AG08395 (cell line): ENCODE measurements at places on chromosomes 16 and 17.

DNA sequence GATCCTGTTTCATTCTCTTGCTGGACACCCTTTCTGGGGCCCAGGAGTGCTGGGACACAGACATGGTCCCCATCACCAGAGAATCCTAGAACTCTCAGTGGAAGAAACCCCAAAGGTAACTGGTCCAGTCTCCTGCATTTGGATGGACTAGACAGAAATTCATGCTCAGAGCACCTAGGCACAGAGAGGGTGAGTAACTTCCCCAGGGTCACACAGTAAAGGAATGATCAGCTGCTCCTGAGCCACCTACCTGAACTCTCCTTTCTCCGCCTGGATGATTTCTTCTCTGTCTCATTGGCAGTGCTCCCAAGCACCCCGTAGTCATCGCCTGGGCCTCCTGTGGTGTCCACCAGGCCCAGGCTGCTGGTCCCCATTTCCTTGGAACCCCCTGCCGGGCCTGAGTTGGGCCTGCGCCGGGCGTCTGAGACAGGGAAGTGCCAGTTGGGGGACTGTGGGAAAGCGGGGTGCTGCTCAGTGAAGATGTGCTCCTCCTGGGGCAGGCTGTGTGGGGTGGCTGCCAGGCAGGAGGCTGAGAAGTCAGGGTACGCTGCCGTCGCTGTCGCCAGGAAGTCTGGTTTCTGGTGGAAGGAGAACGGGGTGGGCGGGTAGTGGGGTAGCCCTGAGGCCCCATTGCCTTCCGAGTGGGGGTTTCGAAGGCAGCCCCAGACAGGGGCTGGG is 767 bp downstream of the MEOX1 start:
- DNase-seq = no peak

DNA sequence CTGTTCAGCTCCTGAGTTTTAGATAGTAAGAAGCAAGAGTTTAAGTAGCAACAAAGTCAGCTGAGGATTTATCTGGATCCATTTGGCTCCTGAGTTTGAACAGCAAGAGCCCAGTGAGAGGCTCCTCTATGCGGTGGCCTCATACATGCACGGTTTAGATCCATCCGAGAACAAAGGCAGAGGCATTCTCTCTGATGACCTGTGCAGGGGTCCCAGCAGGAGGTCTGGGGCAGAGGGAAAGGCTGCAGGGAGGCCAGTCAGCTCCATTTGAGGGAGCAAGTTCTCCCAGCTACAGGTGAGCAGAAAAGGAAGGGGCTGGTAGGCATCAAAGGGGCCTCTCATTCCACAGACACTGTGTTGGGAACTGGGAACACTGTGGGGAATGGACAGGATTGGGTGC is 16.5 kb downstream of the PITPNM3 start:
- DNase-seq = no peak

GRCh38 chr16:69166221-69166833 is 20.6 kb upstream of the SNTB2 start:
- peak; percentile 29 for DNase-seq

DNA sequence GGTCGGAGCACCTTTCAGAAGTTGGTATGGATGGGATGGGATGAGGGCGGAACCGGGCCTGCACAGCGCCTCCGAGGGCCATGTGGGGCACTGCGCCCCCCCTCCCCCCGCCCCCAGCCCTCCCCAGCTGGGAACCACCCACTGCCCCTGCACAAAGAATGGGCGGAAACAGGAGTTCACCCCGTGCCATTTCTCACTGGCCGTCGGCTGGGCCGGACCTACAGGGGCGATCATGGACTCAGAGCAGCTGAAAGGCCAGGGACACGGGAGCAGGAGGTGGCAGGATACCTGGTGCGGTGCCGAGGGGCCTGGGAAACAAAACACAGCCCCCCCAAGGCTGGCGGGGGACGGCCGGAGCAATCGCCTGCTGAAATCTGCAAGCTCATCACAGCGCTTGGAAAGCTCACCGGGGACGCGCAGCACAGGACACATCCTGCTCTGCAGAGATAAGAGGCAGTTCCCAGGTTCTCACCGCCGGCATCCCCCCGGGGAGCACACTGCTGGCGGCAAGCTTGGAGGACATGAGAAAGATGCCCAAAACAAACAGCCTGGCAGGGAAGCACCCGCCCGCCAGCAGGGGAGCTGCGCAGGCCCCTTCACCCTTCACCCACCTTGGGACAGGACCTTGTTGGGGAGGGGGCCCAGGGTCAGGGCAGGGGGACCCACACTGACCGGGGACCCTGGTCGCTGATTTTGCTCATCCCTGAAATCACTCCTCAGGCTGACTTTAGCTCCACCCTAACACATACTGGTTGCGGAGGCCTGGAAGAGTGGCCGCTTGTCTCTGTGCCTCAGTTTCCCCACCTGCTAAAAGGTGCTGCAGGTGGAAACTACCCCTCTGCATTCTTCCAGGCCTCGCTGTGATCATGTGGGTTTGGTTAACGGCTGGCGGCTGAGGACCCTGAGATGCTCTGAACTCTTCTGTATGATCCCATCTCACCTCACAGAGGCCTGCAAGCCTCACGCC is 263.9 kb downstream of the C16orf95 start:
- no peak for DNase-seq

DNA sequence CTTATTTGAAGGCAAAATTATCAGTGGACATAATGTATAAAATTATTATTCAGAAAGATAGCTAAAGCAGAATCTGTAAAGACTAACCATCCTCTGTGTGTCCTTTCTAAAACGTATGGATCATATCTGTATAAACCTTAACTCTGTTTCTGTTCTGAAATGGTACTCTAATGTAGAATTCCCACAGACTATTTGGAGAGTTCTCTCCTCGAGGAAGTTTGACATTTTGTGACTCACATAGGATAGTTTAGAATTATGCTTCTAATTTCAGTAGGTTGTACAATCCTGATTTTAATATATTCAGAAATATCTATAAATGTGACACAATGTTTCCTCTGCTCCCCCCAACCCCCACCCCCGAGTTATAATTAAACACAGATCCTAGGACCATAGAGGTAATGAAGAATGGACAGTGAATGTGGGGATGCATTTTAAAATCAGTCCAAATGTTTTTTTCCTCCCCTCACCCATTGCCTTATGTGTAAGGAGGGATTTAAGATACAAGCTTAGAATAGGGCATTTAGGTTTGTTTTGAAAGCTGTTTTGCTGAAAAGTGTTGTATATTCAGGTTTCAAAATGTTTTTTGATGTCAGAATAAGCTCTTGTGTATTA is 66.8 kb downstream of the BCAS3 start:
- DNase-seq = no peak

GRCh38 chr17:8393470-8394231 is 4.0 kb downstream of the RNF222 start:
- DNase-seq = no peak
